ENCODE measurements at places on chromosomes 7 and 10.

GRCh38 chr10:95308389-95309302, 17.8 kb upstream of the PDLIM1 start:
- DNase-seq, result no peak

- DNase-seq, result no peak
Observed at GRCh38 chr10:131169146-131169545, 142.4 kb downstream of the TCERG1L start.

GRCh38 chr10:50404021-50404773, 152.9 kb upstream of the ASAH2 start:
- DNase-seq, result no peak

DNA sequence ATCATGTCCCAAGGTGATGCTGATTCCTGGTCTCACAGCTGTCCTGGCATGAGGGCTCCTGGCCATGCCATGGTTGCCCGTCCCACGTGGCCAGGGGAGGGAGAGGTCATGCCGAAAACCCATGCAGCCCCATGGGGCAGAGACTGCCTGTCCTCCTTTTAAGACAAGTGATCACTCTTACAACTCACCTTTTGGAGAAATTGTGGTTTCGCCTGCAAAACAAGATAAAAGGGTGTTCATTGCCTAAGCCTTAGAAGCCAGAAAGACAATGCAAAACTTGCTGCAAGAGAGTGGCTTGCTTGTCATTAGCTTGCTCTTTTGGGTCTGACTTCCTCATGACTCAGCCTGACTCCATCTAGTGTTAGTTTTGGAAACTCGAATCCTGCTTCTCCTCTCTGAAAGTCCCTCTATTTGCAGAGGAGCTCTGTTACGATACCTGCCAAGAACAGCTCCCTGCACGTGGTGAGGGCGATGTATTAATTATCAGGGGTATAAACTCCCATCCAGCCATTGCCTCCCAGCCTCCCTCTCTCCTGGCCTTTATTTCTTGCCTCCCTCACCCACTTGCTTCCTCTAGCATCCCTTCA, 26.7 kb downstream of the TMEM273 start:
- no peak for DNase-seq

DNA sequence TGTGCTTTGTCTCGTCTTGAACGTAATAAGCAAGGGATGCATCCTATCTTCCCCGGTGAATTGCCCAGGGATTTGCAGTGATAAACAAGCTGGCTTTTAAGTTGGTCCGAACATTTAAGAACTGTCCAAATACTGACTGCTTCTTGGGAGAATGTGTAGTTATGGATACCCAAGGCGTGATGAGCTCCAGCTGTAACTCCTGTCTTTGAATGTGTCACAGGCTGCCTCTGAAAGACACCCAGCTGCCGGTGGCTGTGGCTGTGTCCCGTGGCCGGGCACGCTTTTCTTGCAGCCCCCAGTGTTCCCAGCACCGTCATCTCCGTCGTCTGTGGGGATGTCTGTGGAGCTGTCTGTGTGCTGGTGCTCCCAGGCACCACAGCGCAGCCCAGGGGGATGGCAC, 118.1 kb downstream of the GLRX3 start:
- no peak for DNase-seq

DNA sequence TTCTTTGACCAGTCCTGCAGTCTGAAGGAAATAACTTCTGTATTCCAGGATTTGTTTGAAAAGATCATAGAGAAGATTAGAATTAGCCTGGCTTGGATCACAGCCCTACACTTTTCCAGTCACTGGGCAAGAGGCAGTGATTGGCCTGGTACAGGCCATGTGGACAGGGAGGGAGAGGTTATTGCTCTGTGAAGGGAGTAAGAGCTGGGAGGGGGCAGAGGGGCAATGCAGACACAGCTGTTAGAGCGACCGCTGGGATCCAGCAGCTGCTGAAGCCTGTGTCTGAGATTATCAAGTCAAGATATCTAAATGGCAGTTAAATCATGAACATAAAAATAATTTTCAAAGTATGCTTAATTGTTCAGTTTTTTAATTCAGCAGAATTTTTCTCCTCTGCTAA, 257.3 kb downstream of the SDK1 start:
- no peak for DNase-seq

GRCh38 chr10:123514996-123515395, 151.2 kb upstream of the GPR26 start:
- no peak for DNase-seq

GRCh38 chr10:654647-654996, 34.8 kb downstream of the DIP2C start:
- DNase-seq, result no peak

- DNase-seq, result no peak
Observed at GRCh38 chr10:90462749-90463470, 394.9 kb downstream of the HTR7 start.

DNA sequence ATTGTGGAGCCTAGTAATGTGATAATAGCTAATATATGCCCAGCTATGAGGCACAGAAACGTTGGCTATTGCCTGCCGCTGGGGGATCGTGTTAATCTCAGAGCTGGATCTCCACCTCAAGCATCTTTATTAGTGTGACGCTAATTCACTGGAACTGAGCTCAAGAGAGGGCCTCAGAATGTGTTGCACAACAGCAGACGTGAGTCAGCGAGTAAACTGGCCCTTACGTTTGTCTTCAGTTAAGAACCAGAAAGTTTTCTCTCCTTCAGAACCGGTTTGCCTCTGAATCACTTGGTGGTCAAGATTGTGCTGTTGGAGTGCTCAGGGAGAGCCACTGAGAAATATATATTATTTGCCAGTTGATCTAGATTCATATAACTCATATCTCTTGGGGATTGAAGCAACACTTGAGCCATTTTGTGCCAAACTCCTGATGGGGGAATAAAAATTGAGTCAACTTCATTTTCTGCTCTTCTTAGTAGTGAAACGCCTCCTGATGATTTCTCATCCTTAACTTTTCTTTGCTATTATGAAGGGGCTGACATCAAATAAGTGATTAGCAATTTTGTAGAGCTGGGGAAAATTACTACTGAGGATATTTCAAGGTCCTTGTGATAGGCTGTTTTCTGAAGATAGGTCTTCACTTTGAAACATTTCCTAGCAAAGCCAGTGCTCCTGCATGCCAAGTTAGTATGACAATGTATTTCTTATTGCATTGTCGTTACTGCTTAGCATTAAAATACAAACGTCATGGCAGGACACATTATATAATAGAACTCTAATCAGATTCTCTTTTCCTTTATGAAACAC, 22.3 kb downstream of the BZW2 start:
- DNase-seq, result no peak

- DNase-seq, result no peak
Observed at GRCh38 chr10:110093722-110094121, 85.9 kb downstream of the ADD3 start.

DNA sequence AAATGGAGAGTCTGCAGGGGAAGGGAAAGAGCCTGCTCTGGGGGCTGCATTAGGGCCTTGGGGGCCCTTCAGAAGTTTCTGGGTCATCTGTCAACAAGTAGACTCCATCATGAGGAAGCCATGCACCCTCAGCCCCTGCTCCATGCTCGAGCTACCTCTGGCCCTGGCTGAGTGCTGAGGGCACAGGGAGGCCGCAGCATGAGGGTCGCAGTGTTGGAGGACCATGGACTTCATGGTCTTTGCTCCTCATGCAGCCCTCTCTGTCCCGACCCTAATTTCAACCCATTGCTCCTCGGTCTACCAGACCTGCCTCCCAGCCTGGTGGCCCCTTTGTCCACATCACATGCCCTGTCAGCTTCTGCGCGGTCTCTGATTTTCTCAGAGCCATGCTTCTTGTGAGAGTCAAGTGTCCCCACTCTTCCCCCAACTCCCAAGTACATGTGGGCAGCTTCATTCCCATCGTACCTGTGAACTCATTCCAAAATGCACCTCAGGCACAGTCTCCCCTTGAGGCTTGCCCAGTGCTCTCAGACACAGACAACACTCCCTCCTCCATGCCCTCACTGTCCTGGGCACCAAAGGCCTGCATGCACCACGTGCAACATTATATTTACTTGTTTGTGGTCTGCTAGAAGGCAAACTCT, 14.7 kb downstream of the ZNF488 start:
- DNase-seq, result no peak

- no peak for DNase-seq
Observed at GRCh38 chr7:31811650-31812461, 124.8 kb downstream of the PPP1R17 start.

- DNase-seq, result no peak
Observed at GRCh38 chr10:8403711-8404371, 349.4 kb downstream of the GATA3 start.

- DNase-seq, result no peak
Observed at GRCh38 chr10:91941426-91941825, 17.9 kb downstream of the BTAF1 start.

GRCh38 chr7:452226-452751, 67.4 kb downstream of the PDGFA start:
- DNase-seq, result no peak

GRCh38 chr7:123974326-123974908, 49.4 kb downstream of the SPAM1 start:
- no peak for DNase-seq

- no peak for DNase-seq
Observed at GRCh38 chr10:30459283-30459682, 25.3 kb downstream of the MAP3K8 start.

GRCh38 chr10:91197127-91197526, 23.3 kb upstream of the PCGF5 start:
- DNase-seq, result no peak

GRCh38 chr10:28111712-28112111, 112.8 kb upstream of the ODAD2 start:
- DNase-seq, result no peak

DNA sequence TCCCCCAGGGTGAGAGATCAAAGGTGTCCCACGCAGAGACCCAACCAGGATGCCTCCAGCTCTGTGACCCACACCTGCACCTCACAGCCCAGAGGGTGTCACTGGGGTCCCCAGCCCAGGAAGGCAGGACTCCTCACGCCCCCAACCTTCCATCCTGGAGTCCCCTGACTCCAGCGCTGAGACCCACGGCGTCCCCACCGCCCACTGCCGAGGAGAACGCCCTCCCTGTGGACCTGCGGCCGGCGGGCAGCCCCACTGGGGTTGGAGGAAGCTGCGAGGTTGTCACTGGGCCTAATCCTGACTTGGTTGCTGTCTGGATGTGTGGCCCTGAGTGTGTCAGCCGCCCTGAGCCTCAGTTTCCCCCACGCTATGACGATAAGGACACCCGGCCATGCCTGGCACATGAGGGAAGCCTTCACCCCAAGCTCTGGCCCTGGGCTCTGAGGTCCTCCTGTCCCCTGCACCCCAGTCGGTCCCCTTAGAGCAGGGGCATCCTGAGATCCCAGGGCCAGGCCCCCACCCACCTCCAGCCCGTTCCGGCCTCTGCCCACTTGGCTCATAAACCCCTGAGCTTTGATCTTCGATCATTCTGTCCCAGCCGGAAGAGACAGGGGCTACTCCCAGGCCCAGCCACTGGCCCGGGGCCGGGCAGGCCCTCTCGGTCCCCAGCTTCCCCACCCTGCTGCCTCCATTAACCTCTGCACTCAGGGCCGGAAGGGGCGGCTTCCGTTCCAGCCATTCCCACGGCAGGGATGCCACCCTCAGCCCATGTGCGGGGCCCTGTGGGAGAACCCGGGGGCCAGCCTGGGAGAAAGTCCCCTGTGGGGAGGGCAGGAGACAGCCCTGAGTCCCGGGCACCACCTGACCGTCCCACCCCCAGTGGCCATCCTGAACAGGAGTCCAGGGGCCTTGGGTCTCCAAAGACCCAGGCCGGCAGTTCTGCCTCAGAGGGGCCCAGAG, 113.2 kb downstream of the MICALL2 start:
- no peak for DNase-seq

DNA sequence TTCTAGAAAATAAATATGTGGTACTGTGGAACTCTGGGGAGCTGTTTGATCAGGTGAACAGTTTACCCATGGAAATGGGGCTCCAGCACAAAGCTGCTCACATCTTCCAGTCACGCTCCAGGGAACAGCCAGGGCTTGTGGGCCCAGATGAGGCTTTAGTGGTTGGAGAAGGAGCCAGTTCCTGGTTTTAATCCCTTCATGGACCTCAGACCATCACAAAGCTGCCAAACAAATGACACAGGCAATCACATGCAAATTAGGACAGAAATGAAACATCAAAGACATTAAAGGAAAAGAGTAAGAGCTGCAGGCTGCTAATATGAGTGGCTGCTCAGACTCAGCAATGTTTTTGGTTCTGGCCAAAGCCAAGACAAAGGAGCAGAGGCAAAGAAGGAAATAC, 2.2 kb upstream of the ATP6V0E2 start:
- no peak for DNase-seq

GRCh38 chr7:136308230-136308629, 331.1 kb upstream of the MTPN start:
- no peak for DNase-seq

GRCh38 chr7:101180130-101180755, at the start of gene NAT16:
Gene NAT16 (minus strand): TSS chr7:101180293. CDS start chr7:101174807, 5,486 bp downstream.
- DNase-seq, result no peak
